CD4-positive, alpha-beta T cell (primary cell): ENCODE measurements at places on chromosomes 11 and 22. TPM values are rescaled to one million over a fixed set of nuclear protein-coding genes. Genes with fewer than 3 reads are reported as not detected.
A peak's percentile ranks its signal among the peaks of the same experiment; 100 is the strongest.

GRCh38 chr11:44269369-44270351, 40.3 kb downstream of the ALX4 start:
- DNase-seq = no peak
- no peak overlapping the region for H3K4me3 ChIP-seq

GRCh38 chr22:19875061-19875530, 20.4 kb upstream of the GNB1L start:
- H3K4me3 ChIP-seq = no peak overlapping the region
- DNase-seq = no peak
- H3K36me3 ChIP-seq = no peaks in the 10 kb centered on the region
- no peak overlapping the region for H3K27ac ChIP-seq

GRCh38 chr22:28521451-28521850, 158.2 kb downstream of the TTC28 start:
- H3K27ac ChIP-seq = no peak overlapping the region
- H3K4me3 ChIP-seq = no peak overlapping the region
- no peaks in the 10 kb centered on the region for H3K4me1 ChIP-seq
- peaks cover 6% of the 10 kb centered on the region for H3K27me3 ChIP-seq
- no peaks in the 10 kb centered on the region for H3K36me3 ChIP-seq

DNA sequence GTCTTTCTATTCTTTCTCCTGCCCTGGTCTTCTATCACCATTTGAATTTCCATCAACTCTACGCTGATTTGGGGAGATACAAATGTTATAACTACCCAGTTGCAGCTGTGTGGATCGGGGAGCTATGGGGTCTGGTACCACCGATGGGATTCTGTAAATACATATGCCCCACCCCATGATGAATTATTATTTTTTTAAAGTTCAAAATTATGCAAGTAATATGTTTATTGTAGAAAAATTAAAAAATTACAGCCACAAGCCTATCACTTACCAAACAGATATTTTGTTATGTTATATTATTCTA, 52.4 kb upstream of the CLMP start:
- no peaks in the 10 kb centered on the region for H3K36me3 ChIP-seq
- no peak overlapping the region for H3K27ac ChIP-seq
- DNase-seq = no peak
- H3K27me3 ChIP-seq = no peaks in the 10 kb centered on the region
- H3K4me1 ChIP-seq = peaks cover 7% of the 10 kb centered on the region
- H3K4me3 ChIP-seq = no peak overlapping the region

DNA sequence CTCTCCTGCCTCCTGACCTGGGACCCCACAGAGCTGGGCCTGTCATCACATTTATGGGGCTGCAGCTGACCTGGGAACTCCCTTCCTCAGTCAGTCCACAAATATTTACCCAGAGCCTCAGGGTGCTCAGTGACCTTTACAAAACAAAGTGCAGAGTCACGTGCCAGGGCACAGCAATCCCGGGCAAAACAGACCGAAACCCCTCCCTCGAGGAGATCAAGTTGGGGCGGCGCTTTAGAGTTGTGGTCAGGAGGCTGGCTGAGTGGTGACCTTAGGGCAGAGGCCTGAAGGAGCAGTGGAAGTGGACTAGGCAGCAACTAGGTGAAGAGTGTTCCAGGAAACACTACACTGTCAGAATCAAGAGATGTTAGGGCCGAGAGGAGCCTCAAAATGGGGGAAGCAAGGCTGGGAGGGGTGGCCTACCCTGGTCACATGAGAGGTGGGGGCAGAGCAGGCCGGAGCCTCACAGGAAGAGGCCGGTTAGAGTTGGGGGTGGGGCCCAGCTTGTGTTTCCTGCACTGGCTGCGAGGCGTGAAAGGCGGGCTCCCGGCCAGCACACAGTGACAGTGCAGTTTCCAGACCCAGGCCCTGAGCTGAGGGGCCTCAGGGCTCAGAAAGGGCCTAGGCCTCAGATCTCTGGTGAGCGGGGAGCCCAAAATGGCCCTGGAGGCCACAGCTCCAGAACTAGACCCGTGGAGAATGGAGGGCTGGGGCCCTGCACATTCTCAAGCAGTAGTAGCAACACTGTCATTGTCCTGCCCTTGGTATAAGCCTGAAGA, 3.7 kb upstream of the NEAT1 start:
- peak overlapping the region; percentile 99 for H3K27ac ChIP-seq
- no peaks in the 10 kb centered on the region for H3K27me3 ChIP-seq
- peaks cover 74% of the 10 kb centered on the region for H3K4me1 ChIP-seq
- peak; percentile 76 for DNase-seq
- peak overlapping the region; percentile 86 for H3K4me3 ChIP-seq

GRCh38 chr11:3115321-3115720, 49.8 kb downstream of the OSBPL5 start:
- H3K27ac ChIP-seq = no peak overlapping the region
- no peak for DNase-seq
- no peaks in the 10 kb centered on the region for H3K27me3 ChIP-seq
- H3K4me3 ChIP-seq = no peak overlapping the region
- no peaks in the 10 kb centered on the region for H3K36me3 ChIP-seq

NXPE4 gene
- total RNA-seq = not detected

NXPE1 gene
- not detected for total RNA-seq
